ENCODE measurements at places on chromosomes 7 and 10.

- DNase-seq = no peak
Observed at GRCh38 chr10:34024282-34024681, 689.8 kb upstream of the NRP1 start.

DNA sequence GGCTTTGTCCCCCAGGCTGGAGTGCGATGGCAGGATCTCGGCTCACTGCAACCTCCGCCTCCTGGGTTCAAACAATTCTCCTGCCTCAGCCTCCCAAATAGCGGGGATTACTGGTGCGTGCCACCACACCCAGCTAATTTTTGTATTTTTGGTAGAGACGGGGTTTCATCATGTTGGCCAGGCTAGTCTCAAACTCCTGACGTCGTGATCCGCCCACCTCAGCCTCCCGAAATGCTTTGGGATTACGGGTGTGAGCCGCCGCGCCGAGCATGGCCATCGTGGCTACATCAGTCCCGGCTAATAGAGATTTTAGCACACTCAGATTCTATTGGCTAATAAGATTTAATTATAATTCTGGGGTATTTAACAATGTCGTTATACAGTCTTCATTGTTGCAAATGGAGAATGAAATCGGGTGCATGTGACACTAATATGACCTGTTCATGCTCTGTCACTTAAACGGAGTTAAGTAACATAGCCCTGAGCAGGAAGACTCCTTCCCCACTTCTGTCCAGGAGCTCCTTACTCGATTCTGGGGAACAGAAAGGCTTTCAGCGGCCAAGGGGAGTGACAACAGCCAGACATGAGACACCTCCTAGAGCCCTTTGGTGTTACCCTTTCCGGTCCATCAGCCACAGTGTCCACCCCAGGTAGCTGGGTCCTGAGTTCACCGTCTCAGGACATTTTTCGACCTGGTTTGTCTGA is 40.9 kb upstream of the FAM20C start:
- no peak for DNase-seq

DNA sequence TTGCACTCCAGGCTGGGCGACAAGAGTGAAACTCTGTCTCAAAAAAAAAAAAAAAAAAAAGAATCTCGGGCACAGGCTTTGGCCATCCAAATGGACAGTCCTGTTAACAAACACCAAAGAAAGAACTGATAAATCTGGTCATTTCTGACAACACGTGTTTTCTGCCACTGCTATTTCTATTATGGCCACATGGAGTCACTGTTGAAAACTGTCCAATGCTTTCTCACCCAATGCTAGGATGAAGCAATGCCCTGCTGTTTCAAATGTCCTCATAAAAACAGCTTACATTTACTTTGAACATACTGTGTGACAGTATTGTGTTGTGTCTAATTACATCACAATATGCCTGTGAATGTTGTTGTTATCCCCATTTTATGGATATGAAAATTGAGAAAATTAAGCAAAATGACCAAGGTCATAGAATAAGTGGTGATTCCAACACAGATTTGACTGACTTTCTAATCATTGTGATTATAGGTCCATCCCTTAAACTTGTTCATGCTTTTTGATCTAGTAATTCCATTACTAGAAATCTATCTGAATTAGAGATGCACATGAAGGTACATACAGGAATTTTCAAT is 19.9 kb upstream of the MAP3K8 start:
- no peak for DNase-seq

- no peak for DNase-seq
Observed at GRCh38 chr7:24422441-24423010, 138.5 kb downstream of the NPY start.

DNA sequence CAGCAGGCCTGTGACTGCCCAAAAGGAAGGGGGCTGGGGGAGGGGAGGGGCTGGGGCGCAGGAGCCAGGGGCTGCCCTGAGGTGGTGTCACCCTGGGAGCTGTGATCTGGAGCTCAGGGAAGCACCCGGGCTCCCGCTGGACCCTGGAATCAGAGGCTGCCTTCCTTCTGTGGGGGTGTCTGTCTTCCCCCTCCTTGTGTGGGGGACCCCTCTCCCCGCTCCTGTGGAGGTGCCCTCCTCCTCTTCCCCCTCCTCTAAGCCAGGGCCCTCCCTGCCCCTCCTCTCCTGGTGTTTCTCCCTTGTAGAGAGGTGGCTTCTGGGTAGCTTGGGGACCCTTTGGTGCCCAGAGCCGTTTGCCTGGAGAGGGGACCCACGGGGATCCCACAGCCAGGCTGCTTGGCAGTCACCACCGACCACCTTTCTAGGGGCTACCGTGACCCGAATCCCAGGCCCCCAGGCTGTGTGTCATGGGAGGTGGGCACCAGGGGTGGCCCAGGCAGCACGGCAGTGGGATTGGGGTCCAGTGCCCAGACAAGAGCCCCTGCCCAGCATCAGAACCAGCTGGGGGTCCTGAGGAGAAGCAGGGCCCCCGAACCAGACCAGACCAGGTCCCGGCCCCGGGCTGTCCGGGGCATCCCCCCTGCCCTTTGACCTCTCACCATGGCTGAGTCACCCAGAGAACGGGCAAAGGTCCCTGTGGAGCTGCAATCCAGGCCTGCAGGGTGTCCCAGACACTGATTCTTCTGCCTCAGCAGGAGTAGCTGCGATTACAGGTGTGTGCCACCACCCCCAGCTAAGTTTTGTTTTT is 741 bp downstream of the PRAP1 start:
- no peak for DNase-seq

- DNase-seq = no peak
Observed at GRCh38 chr10:11522821-11523245, 88.6 kb downstream of the USP6NL start.

DNA sequence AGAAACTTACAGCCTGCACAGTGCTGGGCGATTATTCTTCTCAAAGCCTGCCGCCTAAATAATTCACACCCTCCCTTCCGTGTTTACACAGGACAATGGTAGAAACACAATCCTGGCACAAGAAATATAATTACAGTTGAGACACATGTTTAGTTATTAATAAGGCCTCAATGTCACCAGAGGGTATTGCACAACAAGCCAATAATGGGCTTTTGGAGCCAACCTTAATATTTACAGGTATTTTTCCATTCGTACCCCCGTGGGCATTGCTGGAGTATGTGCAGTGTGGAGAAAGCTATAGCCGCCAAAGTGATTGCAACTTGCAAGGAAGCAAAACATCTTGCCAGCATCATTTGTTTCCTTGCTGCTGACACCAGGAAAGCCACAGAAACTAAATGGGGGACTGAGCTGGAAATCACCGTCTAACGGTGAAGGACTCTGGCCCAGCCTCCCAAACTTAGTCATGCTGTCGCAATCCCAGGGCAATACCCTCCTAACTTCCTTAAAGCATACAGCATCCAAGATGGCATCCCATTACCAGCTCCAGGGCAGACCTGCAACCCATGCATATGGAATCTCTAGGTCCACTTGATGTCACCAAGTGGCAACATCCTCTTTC is 8.6 kb downstream of the CALN1 start:
- no peak for DNase-seq

DNA sequence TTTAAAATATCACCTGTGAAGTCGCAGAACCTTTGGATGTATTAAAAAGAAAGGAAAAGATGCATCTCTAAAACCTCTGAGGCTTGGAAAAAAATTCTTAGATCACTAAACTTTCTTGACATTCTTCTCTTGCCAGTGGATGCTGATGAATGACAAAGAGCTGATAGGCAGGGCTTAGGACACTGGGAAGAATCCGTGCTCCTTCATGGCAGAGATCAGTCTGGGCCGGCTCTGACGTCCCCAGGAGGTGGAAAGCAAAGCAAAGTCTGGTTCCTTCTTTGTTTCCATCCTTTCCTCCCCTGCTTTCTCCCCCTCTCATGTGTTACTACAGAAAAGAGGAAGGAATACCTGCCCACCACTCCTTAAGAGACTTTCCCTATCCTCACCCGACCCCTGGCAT is 161.9 kb downstream of the PRKCQ start:
- DNase-seq = no peak

DNA sequence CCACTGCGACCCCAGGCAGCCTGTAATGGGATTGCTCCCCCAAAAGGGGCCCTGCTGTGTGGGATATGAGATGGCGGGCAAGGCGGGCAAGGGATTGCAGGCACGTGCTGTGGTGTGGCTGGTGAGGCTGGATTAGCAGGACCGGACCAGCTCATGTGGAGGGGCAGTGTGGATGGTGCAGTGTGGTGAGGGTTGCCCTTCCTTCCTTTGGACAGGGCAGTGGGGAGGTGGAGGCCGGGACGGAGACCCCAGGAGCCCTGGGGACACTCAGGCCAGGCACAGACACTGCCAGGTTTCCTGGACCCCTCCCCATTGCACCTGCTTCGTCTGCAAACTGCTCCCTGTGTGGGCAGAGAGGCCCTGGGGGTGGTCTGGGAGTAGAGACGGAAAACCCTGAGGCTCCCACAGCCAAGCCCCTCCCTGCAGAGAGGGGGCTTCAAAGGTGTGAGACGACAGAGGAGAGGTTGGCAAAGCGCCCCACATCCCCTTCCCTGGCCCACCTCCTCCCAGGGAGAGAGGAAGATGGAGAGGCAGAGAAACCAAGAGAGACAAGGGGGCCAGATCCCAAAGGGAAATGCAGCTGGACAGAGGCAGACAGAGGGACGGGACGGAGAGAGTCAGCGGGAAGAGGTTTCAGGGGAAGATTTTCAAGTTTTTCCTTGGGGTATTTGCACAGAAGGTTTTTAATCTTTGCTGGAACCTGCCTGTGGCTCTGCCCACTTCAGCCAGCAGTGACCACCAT is 89.2 kb downstream of the MICALL2 start:
- no peak for DNase-seq

GRCh38 chr7:39355664-39356063 is 210.5 kb upstream of the YAE1 start:
- DNase-seq = no peak

DNA sequence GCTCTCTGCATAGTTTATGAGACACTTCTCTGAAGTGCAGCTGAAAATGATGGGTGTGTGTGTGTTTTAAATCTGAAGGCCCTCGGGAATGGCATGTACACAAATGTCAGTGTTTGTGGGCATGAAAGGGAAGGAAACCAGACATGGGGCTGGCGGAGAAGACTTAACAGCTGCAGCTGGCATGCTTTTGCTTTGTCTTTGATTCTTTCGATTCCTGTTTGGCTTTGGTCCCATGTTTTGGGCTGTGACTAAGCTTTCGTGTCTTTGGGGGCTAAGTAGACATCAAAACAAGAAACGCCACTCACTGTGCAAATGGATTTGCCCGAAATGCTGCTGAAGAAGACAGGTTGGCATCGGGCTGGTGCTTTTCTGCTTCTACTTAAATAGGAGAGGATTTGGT is 179.3 kb downstream of the PFKFB3 start:
- no peak for DNase-seq

- no peak for DNase-seq
Observed at GRCh38 chr10:78579995-78580394, 488.8 kb upstream of the ZMIZ1 start.

DNA sequence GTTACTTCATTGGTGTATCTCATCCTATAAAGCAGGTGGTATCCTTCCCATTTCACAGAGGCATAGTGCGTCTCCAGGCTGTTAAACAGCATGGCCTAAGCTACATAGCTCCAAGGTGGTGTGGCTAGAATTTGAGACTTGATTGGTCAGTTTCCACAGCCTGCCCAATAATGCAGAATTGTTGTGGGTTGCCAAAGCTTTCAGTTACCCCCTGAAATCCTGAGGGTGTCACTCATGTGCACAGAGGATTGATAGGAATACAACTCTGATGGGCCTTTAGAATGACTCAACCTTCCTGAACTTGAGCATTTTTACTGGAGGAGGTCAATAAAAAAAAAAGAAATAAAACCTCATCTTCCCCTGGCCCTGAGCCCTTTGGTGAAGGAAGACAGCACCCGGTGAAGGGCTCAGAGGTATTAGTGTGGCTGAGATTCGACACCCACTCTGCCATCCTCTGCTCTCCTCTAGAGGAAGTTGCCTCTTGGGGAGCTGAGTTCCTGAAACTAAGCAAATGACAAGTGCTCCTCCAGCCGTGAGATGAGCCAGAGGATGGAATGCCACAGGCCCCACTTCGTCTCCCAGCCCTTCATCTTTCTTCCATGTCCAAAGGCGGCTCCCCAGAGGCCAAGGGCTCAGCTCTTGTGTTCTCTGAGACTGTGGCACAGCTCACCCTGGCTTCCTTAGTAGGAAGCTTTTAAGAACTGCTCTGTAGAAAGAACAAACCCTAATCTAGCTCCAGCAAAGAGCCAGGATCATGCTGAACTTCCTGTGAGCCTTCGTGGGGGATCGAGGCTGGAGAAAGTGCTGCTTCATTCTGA is 1.0 kb downstream of the ACSL5 start:
- DNase-seq = no peak

- no peak for DNase-seq
Observed at GRCh38 chr10:126250045-126250444, 138.2 kb downstream of the ADAM12 start.

DNA sequence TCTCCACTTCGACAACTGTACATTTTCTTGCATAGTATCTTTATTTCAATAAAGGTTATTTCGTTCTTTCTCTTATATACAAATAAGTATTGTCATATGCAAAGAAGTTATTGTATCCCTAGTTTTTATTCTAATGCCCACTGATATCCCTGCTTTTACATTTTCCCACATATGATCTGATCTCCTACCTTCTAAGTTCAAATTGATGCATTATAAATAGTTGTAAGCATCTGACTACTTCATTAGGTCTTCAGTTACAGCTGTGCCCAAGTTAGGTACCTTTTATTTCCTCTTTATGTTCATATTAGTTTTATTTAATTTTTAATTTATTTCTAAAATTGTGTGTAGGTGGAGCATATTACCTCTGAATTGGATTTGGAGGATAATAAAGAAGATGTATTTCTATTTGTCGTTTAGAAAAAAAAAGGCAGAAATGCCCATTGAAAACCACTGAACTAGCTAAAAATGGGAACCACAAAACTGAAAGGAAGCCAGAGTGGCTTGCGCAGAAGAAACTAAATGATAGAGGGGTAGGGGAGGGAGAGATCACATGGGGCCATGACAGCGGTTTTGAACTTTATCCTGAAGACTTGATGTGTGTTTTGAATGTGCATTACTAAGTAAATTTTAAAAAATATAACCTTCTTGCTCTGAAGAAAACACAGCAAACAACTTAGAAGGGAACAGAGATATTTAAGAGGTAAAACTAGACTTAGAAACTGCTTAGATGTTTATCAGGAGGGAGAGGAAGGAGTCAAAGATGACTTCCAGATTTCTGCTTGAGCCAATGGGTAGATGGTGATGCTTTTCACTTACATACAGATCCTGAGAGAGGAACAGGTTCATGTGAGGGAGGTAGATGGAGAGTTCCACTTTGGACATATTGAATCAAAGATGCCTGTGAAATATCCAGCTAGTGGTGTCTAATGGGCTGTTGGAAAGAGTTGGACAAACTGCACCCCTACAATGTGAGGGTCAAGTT is 9.3 kb upstream of the ZC3HAV1L start:
- no peak for DNase-seq

DNA sequence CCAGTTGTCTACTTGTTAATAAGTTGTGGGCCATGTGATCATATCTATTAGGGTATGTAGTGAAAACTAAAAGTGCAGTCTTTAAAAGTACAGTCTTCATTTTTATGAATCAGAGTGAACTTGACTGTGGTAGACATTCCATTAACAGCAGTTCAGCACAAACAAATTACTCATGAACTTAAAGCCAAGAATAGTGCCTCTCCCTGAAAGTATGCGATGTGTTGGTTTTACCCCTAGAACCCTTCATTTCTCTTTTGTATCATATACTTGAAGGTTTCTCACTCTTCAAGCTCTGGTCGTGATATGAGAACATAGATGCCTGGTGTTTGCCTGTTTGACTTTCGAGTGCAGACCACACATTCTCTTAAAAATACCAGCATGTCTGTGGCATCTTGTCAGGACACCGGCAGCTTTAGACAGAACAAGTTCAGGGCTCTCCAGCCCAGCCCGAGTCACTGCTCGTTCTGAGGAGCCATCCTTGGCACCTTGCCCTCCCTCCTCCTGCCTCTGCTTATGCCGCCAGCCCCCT is 159.3 kb downstream of the LCOR start:
- DNase-seq = peak; percentile 43

GRCh38 chr10:52314822-52315552 is 906 bp downstream of the DKK1 start:
- DNase-seq = no peak

All from HS-5 (cell line).